NCI-H510A (cell line): ENCODE measurements at places on chromosomes 13 and 19.

DNA sequence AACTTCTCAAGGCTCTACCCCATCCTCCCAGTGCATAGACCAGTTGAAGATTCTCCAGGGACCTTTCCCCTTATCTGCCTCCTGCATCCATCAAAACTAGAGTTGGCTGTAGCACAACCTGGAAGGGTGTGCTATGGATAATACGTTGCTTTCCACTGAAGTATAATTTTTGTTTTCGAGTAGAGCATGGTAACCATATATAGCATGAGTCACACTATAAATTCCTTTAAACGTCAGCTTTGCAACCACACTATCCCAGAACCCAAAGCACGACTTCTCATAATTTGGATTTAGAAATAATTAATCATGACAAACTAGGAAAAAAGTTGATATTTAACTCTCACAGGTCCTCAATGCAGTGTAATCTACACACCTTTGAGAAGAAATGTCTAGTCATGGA lies 138.3 kb upstream of the NBEA start:
- DNase-seq: no peak

DNA sequence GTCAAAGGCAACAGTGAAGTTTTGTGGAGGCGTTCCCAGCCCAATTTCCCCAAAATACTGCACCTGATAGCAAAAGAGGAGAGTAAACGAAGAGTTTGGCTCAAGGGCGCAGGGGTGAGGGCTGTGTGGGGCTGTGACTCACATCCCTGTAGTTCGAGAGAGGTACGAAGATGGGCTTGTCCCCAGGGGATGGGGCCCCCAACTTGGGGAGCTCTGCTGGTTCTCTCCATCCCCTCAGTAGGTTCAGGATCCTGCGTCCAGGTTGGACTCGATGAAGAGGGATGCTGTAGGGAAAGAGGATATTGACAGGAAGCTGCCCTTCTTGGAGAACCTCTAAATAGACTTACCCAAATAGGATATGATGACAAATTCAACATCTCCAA lies 3.4 kb downstream of the NAPSA start:
- no peak for DNase-seq

DNA sequence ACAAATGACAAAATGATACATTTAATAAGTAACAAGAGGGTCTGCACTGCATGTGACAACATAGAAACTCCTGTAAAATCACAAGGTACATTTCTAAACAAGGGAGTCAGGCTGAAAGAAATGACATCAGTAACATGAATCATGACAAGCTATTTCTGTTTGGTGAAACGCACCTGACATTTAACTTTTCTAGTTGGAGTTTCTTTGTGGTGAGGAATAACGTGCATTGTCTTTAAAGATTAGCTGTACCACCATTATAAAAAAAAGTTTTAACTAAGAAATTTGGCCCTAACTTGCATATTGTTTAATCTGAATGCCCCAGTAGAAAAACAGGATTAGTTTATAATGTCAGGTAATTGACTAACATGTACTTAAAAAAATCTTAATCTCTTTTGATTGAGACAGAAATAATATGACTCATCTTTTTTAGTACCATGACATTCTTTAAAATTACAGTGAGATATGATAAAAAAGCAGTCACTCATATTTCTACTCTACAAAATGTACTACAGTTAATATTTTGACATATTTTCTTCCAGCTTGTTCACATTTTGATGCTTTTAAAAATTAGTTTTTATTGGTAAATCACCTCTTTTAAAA lies 418.2 kb downstream of the KLF12 start:
- no peak for DNase-seq

- no peak for DNase-seq
Measured at GRCh38 chr19:32404933-32405430, 588 bp upstream of the DPY19L3 start.

GRCh38 chr13:100859861-100860260 lies 185.3 kb upstream of the TMTC4 start:
- no peak for DNase-seq

DNA sequence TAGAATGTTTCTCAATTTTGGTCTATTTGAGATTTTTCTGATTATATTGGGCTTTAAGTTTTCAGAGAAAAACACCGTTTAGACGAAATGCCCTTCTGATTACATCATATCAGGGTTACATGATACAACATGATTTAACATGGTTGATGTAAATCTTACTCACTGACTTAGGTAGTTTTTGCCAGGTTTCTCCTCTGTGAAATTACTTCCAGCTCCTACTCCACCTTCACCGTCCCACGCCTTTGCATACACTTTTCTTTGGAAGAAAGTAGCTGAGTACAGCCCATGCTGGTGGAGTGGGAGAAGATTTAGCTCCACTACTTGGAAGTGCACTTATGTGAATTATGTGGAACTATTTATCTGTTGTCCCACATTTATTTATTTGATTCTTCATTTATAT lies 433.2 kb upstream of the KLHL1 start:
- no peak for DNase-seq

- DNase-seq: no peak
Measured at GRCh38 chr19:29837448-29837981, 25.7 kb downstream of the CCNE1 start.

- no peak for DNase-seq
Measured at GRCh38 chr13:36683701-36684100, 9.9 kb downstream of the SERTM1 start.

GRCh38 chr13:79901336-79901735 lies 420.4 kb downstream of the NDFIP2 start:
- no peak for DNase-seq

DNA sequence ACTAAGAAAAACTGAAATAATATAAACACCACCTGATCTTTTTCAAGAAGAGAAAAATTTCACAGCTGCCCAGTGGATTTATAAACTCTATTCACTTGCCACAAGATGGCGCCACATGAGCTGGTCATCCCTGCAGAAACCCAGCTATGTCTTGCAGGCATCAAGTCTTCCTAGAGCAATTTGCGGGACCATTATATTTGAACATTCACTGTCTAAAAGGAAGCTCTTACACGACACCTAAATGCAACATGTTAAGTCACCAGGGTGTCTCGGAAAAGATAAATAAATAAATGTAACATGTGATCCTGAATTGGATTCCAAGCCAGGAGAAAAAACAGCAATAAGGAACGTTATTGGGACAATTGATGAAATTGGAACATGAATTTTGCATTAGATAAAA lies 20.3 kb upstream of the AKT2 start:
- peak; percentile 40 for DNase-seq

GRCh38 chr19:49101160-49101559 lies 13.0 kb upstream of the LIN7B start:
- no peak for DNase-seq

GRCh38 chr13:110109910-110110309 lies 197.0 kb downstream of the COL4A1 start:
- no peak for DNase-seq

- DNase-seq: no peak
Measured at GRCh38 chr13:45949161-45949560, 97.6 kb upstream of the SIAH3 start.

- no peak for DNase-seq
Measured at GRCh38 chr13:111403266-111403665, 82.8 kb downstream of the TEX29 start.

- no peak for DNase-seq
Measured at GRCh38 chr13:95784900-95785290, 108.0 kb downstream of the DNAJC3 start.

GRCh38 chr13:51833980-51834379 lies 11.0 kb downstream of the TMEM272 start:
- DNase-seq: no peak

DNA sequence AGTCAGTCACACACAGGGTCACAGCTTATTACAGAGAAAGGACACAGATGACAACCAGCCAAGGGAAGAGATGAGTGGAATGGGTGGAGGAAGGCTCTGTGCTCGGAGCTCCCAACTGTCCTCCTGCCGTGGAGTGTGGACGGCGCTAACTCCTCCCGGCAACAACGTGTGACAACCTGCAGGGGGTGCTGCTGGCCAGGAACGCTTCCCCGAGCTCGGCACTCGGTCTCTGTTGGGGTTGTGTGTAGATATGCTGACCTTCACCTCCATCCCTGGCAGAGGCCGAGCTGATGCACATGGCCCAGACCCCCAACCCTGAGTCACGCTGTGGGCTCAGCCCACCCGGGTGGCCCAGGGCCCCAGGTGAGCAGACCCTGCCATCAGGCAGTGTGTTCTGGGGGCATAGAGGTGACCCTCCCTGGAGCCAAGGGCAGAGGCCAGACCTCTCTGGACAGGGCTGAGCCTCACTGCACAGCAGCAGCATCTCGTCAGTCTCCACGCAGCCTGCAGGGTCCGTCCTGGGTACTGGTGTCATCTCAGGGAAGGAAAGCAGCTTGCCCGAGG lies 14.1 kb downstream of the ZNF444 start:
- no peak for DNase-seq

- no peak for DNase-seq
Measured at GRCh38 chr19:14091813-14092462, 1.4 kb upstream of the SAMD1 start.

- DNase-seq: no peak
Measured at GRCh38 chr19:3867971-3868769, 668 bp downstream of the ZFR2 start.

DNA sequence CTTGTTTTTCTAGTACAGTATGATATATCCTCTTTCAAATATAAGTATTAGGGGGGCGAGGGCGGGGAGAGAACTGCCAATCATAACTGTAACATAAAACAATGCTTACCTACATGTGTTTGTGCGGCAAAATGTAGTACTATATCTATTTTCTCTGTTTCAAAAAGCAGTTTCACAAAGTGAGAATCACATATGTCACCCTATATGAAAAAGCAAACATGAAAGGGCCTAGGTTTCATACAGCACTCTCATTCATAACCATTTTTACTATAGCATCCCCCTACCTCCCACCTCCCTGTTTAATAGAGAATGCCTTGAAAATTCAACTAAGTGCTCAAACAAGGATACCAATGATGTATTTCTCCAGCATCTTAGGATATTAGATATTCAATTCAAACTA lies 5.2 kb downstream of the TGDS start:
- no peak for DNase-seq

GRCh38 chr19:33273881-33274662 lies 28.3 kb downstream of the CEBPA start:
- DNase-seq: no peak

DNA sequence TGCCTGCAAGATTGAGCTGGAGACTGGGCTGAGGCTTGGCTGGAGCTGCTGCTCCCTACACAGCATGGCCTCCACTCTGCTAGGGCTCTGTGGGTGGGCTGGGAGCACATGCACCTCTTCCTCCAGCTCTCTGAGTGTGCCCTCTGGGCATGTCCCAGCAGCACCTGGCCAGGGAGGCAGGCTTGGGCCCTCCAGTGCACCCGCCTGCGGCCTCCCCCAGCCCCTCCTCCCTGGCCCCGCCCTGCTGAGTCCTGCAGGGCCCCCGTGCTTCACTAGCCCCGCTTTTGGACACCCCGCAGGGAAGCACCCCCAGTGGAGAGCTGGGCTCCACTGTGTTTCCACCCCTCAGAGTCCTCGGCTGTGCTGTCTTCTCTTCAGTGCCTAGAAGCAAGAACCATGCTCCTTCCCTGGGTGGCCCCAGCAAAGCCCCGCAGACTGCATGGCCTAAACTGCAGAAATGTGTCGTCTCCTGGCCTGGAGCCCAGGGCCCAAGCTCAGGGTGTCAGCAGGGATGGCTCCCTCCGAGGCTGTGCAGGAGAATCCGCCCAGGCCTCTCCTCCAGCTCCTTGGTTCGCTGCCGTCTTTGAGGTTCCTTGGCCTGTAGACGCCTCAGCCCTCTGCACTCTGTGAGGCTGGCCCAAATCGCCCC lies 5.0 kb upstream of the TEX29 start:
- no peak for DNase-seq

DNA sequence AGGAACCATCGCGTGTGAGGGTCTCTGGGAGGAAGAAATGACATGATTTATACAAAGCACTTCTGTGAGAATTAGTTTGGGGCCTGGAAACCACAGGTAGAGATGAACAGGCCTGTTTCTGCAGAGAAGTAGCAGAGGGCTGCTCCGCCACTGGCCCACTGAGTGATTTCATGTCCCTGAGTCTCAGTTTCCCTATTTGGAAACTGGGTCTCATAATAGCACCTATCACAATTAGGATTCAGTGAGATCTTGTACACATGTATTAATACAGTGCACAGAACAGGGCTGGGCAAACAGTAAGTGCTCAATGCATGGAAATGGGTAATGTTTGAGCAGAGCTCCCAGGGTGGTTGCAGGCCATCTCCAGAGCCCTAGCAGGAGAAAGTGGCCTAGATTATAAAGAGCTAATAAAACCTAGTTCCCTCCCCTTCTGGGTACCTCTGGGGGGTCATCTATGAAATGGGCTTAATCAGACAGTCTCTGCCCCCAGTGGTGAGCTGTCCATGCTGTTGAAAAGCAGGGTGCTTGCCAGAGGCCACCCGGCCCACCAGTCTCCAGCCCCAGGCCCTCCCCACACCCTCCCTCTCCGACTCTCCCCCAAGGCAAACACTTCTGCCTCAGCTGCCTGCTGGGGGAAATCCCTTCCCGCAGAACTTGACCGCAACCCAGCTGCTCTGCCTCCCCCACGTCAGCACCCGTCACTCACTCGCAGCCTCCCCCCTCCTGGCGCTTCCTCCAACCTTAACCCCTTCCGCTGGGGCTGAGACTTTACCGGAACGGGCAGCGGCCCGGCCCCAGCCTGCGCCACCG lies 4.5 kb downstream of the BCL3 start:
- peak; percentile 94 for DNase-seq

- DNase-seq: no peak
Measured at GRCh38 chr13:79796136-79796535, 315.2 kb downstream of the NDFIP2 start.

DNA sequence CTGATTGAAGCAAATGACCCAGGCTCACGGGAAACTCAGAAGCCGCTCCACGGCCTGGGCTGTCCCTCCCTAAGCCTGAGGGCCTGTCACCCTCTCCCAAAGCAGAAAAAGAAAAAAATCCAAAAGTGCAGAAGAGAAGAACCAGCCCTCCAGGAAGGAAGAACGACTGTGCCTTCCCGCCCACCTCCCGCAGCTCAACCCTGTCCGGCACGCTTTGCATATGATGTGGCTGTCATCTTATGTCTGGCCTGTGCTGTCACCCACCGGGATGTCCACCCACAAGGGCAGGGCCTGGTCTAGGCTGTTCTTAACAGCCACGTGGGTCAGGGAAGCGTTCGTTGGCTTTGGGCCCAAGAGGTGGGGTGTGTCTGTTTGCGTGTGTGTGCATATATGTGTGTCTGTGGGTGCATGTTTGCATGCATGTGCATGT lies 13.7 kb downstream of the ZBTB7A start:
- DNase-seq: no peak

- DNase-seq: no peak
Measured at GRCh38 chr19:46371371-46371901, 24.5 kb downstream of the PPP5C start.

- no peak for DNase-seq
Measured at GRCh38 chr19:2426611-2427428, 566 bp downstream of the TIMM13 start.

GRCh38 chr19:41299046-41299754 lies 10.8 kb upstream of the CCDC97 start:
- no peak for DNase-seq
